ENCODE measurements at places on chromosomes 4 and X. TPM values are rescaled to one million over a fixed set of nuclear protein-coding genes. Genes with fewer than 3 reads are reported as not detected.

DNA sequence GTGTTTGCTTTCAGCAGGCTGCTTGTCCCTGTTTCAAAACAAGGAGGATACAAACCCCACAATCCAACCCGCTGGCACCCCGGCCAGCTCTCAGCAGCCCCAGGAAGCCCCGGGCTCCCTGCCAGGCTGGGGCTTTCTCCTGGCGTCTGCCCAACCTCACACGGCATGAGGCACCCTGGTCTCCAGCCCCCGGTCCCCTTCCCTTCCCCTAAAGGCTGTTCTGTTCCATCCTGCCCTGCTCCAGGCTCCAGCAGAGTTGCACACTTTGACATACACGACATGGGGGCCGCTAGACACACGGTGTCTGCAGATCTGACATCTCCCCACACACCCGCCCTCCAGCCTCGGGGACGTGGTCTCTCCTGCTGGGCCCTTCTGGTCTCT is 107.7 kb upstream of the ADRA2C start:
- DNase-seq, result no peak
- H3K36me3 ChIP-seq, result no peaks in the 10 kb centered on the region
- H3K27ac ChIP-seq, result no peak overlapping the region
- H3K4me3 ChIP-seq, result no peak overlapping the region

KDR gene
- total RNA-seq, result not detected

BST1 gene
- not detected for total RNA-seq

DIPK2B gene
- total RNA-seq, result not detected

DNA sequence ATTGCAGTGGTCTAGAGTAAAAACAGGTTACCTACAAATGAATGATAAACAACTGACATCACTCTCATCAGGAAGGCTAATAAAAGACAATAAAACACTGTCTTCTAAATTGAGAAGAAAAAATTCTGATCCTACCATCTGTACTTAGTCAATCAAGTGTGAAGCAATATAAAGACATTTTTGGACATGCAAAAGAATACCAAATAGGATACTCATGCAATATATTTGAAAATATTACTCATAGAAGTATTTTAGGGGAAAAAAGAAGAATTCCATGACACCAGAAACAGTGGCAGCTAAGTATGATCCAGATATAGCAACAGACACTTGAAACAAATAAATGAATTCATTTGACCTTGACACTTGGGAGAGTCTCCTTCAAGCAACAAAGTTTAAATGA is 63.8 kb upstream of the FAM120C start:
- H3K27ac ChIP-seq, result no peak overlapping the region
- no peak overlapping the region for H3K4me3 ChIP-seq
- no peaks in the 10 kb centered on the region for H3K4me1 ChIP-seq
- H3K36me3 ChIP-seq, result no peaks in the 10 kb centered on the region

- H3K27ac ChIP-seq, result no peak overlapping the region
- H3K4me3 ChIP-seq, result no peak overlapping the region
- H3K36me3 ChIP-seq, result no peaks in the 10 kb centered on the region
- peaks cover 23% of the 10 kb centered on the region for H3K4me1 ChIP-seq
- no peak for DNase-seq
- H3K27me3 ChIP-seq, result no peaks in the 10 kb centered on the region
Measured at GRCh38 chr4:94590493-94590892, 138.8 kb downstream of the PDLIM5 start.

DNA sequence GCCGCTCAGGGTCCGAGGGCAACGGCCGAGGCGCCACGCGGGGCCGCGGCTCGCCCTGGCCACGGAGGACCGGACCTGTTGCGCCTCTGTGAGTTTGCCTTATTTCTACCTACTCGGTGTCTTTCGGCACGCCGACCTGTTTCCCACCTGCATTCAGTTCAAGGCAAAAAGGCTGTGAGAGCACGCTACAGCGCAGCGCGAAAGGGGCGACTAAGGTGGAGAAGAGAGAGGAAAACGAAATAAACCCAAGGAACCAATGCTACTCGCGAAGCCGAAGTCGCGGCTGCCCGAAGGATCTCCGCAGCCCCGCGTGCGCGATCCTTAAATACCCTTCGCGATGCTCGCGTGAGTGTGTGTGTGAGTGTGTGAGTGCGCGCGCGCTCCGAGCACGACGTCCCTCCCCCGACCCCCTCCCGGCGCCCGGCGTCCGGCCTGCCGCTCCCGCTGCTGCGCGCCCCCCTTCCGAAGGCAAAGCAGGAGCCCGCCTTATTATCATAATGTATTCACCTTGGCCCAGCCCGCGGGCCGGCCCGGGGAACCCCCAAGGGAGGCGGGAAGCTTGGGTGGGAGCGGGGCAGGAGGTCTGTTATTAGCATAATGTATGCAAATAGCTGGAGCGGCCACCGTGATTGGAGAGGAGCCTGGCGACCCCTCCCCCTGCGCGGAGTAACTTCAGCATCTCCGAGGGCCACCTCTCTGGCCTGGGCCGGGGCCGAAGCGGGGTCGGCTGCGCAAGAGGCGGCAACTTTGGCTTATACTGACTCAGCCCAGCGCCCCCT is at the start of gene COL25A1:
Gene COL25A1 (minus strand): TSS at position 298 of the 779 bp plus-strand sequence.
- H3K27ac ChIP-seq, result no peak within 1 kb of the TSS
- H3K36me3 ChIP-seq, result no peaks in the 10 kb centered on the region
- H3K4me3 ChIP-seq, result no peak within 1 kb of the TSS
- no peaks in the 10 kb centered on the region for H3K4me1 ChIP-seq

DNA sequence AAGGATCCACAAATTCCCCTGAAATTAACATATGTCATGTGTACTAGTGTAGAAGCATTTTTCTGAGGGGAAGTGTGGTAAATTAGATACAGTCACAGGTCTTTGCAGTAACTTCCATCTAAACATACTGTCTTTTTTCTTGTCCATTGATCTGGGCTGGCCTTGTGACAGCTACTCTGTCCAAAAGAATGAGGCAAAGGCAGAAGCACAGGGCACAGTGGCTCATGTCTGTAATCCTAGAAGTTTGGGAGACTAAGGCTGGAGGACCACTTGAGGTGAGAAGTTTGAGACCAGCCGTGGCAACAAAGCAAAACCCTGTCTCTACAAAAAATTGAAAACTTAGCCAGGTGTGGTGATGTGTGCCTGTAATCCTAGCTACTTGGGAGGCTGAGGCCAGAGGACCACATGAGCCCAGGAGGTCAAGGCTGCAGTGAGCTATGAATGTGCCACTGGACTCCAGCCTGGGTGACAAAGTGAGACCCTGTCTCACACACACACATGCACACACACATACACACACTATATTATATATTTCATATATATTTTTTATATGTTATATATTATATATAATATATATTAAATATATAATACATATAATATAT is 47.6 kb downstream of the HAND2 start:
- no peak for DNase-seq
- no peak overlapping the region for H3K27ac ChIP-seq
- no peaks in the 10 kb centered on the region for H3K36me3 ChIP-seq
- H3K4me3 ChIP-seq, result no peak overlapping the region
- H3K27me3 ChIP-seq, result no peaks in the 10 kb centered on the region
- peaks cover 4% of the 10 kb centered on the region for H3K4me1 ChIP-seq

GRCh38 chr4:40003986-40004385 is 26.3 kb upstream of the PDS5A start:
- H3K36me3 ChIP-seq, result no peaks in the 10 kb centered on the region
- no peaks in the 10 kb centered on the region for H3K27me3 ChIP-seq
- DNase-seq, result peak; percentile 82
- no peak overlapping the region for H3K4me3 ChIP-seq

CXCR3 gene
- total RNA-seq, result not detected

GRCh38 chr4:56424697-56425514 is 10.5 kb downstream of the PPAT start:
- peak overlapping the region; percentile 32 for H3K4me3 ChIP-seq
- H3K4me1 ChIP-seq, result peaks cover 74% of the 10 kb centered on the region
- H3K27me3 ChIP-seq, result no peaks in the 10 kb centered on the region
- DNase-seq, result peak; percentile 78
- peak overlapping the region; percentile 80 for H3K27ac ChIP-seq

DNA sequence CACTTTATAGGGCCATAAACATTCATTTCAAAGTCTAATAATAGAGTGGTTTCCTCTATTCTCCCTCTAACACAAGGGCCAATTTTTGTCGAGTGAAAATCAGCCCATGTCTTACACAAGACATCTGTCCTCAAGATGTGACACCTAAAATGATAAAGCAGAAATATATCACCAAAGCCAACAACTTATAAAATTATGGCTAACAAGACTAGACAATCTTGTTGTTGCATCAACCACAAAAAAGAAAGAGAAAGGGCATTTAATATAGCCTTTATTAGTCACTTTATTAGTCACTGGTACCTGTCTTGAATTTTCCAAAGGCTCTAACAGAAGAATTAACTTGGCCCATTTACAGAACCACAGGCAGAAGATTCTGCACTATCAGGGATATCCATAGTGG is 161.6 kb downstream of the SMIM20 start:
- no peak overlapping the region for H3K4me3 ChIP-seq
- no peaks in the 10 kb centered on the region for H3K36me3 ChIP-seq
- peaks cover 3% of the 10 kb centered on the region for H3K27me3 ChIP-seq
- H3K4me1 ChIP-seq, result no peaks in the 10 kb centered on the region

- 0 out of 2 replicates have a peak, but pooled peaks cover 3% of the 10 kb centered on the region for H3K27me3 ChIP-seq
- H3K4me3 ChIP-seq, result no peak overlapping the region
- no peaks in the 10 kb centered on the region for H3K4me1 ChIP-seq
- no peaks in the 10 kb centered on the region for H3K36me3 ChIP-seq
- no peak overlapping the region for H3K27ac ChIP-seq
- no peak for DNase-seq
Measured at GRCh38 chr4:156186111-156186510, 232.4 kb upstream of the CTSO start.

- H3K36me3 ChIP-seq, result no peaks in the 10 kb centered on the region
- no peak for DNase-seq
- no peak overlapping the region for H3K4me3 ChIP-seq
- H3K27me3 ChIP-seq, result no peaks in the 10 kb centered on the region
Measured at GRCh38 chr4:81337211-81337610, 122.2 kb upstream of the PRKG2 start.

Measured in Karpas-422 (cell line).